ENCODE measurements at places on chromosomes 16 and 17. TPM values are rescaled to one million over a fixed set of nuclear protein-coding genes. Genes with fewer than 3 reads are reported as not detected.

LRRC37A3 gene
- polyA plus RNA-seq = 2.0 TPM

CDK3 gene
- 2.9 TPM for polyA plus RNA-seq

CACNG3 gene
- polyA plus RNA-seq = not detected

DRC3 gene
- 1.5 TPM for polyA plus RNA-seq

TANC2 gene
- polyA plus RNA-seq = 3.1 TPM

GRCh38 chr16:14529010-14529669, 100.9 kb downstream of the PARN start:
- DNase-seq = peak; percentile 71

DNA sequence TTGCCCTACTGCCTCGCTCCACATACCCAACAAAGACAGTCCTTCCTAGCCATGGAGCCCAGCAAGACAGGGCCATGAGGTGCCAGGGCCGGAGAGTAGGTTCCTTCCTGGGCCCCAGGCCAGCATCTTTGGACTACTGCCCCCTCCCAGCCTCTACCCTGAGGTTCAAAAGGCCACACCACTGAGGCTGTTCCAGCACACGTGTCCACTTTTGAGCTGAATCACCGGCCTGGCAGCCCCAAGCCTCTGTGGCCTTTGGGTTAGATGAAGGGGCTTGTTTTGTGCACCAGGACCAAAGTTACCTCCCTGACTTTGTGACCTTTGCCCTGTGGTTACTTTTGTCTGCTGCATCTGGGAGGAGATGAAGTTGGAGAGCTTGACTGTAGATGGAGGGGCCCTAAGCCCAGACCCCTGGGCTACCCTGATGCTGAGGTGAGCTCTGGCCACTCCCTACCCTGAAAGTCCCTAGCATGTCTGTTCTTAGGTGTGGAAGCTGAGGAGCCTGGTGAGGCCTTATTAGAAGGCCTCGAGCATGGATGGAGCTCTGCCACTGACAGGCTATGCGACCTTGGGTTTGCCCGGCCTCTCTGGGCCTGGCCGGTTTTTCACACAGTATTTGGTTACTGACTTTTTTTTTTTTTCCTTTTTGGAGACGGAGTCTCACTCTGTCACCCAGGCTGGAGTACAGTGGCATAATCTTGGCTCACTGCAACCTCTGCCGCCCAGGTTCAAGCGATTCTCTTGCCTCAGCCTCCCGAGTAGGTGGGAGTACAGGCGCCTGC, 12.0 kb downstream of the SEZ6 start:
- no peak for DNase-seq

DNA sequence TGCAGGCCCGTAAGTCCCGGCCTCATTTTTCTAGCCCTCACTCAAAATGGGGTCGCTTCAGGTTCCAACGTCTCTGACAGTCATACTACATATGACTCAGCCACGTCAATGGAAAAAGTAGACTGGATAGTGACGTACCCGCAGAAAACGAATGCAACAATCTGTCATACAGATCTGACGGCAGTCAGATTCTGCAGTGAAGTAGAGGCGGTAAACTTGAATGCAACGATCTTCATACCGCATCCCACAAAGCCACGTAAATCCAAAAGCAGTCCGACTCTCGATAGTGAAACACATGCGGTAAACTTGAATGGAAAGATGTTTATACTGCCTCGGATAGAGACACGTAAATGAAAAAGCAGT, 38.4 kb upstream of the ARL4D start:
- no peak for DNase-seq

GRCh38 chr17:42387661-42388380, 421 bp downstream of the STAT3 start:
- DNase-seq = peak; percentile 72

DNA sequence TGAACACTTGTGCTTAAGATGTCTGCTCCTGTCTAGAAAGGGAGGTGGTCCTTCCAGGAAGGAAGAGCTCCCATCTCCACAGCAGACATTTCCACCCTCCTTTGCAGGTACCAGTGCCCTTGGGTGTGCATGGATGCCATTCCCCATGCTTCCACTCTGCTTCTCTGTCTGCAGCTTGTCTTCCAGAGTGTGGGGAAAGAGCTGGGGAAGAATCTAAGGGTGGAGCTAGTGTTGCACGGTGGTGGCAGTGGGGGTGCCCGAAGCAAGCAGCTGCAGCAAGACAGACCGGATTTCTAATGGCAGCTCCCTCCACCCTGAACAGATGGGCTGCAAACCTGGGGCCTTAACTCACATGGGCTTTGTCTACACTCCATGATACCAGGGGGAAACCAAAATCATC, 22.6 kb upstream of the HOXB13 start:
- DNase-seq = no peak

GRCh38 chr16:30186782-30187555, 3.6 kb downstream of the CORO1A start:
- DNase-seq = peak; percentile 92

GRCh38 chr16:68286153-68287074, 22.1 kb downstream of the SLC7A6 start:
- DNase-seq = no peak

DNA sequence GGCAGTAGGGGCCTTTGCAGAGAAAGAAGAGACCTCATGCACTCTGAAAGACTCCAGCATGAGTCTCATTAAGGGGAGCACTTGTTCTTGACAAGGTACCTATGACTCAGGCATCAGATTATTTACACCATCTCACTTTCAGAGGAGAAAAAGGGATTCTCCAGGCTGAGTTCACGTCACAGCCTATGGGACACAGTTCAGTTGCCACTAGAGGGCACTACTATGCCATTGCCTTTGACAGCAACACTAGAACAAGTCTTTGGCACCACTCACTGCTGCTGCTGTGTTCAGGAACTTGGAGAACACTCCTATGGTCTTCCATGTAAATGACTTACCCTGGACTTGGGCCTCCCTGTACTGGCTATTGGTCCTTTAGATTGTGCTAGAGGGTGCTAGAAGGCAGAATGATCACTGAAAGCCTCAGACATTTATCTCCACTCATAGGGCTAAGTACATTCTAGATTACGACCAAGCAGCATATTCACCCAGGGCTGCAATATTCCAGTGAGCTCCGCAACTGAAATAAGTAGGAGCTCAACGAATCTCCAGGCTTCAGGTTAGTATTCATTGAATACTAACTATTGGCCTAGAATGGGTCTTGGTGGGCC, 225.1 kb upstream of the CA10 start:
- DNase-seq = peak; percentile 40

DNA sequence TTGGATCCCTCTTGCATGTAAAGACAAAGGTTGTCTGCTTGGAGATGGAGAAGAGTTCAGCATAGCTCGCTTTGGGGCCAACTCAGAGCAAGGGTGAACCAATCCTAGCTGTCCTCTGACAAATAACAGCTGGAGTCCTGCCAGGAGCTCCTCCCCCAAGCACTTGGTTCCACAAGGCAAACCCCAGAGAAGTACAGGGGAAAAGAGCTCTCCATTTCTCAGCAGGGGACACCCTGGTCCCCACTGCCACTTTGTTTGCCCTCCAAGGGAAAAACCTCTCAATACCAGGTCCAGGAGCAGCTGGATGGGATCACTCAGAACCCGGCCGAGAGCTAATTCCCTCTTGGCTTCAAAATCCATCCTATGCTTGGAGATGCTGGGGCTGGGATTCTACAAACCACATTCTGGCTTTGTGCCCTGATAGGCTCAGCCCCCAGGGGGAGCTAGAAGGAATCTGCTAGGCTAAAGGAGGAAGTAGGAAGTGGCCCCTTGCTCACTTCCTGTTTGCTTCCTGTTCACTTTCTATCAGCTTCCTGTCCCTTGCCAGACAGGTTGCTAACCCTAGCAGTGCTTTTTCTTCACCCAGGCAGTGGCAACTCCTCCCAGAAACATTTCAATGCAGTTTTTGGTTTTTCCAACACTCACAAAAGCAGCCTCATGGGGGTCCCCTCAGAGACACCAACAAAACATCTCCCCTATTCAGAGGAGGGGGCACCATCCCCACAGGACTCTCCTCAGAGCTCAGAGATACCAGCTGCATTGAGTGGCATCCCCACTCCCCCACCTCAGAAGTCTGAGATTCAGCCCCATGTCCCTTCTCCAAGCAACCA, 30.7 kb downstream of the CDRT4 start:
- peak; percentile 87 for DNase-seq

Data from right cardiac atrium (tissue), 5 donors.